Stimulated activated CD8-positive, alpha-beta memory T cell treated with anti-CD3 and anti-CD28 coated beads, Interleukin-2, amount 100 ng/mL, for 1 hour (primary cell): ENCODE measurements at places on chromosomes 1 and 21.

- DNase-seq = no peak
Observed at GRCh38 chr1:165259236-165259635, 97.3 kb downstream of the LMX1A start.

- DNase-seq = no peak
Observed at GRCh38 chr1:41560496-41560895, 76.0 kb upstream of the EDN2 start.

DNA sequence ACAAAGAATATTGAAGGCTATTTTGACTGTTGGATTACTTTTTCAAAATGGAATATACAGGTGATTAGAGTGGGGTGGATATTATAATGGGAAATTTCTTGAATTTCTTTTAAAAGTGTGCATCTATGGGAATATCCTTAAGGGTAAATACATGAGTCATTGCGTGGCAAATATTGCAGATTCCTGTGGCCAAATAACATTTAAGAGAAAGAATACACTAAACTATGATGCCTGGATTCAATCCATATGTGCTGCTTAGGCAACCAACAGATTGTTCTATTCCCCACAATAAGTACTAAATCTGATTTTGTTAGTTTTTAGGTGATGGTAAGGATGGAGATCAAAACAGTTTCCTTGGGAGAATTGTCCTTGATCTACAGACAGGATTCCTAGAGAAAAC lies 119.5 kb downstream of the HMCN1 start:
- DNase-seq = no peak

GRCh38 chr1:119220991-119221390 lies 80.5 kb upstream of the WARS2 start:
- no peak for DNase-seq

DNA sequence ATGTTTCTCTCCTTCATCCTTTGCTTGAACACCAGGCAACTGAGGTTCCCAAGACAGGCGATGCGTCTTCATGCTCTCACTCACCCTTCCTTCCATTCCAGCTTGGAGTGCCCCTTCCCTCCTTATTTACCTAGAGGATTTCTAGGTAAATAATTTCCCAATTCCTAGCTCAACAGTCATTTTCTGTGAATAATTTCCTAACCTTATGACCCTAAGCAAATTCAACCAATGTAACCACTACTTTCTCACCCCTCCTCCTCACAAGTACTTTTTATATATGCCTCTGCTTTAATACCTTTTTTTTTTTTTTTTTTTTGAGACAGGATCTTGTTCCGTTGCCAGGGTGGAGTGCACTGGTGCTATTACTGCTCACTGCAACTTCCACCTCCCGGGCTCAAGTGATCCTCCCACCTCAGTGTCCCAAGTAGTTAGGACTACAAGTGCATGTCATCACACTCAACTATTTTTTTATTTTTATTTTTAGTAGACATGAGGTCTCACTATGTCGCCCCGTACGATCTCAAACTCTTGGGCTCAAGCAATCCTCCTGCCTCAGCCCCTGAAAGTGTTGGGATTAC lies 86.7 kb downstream of the USP24 start:
- DNase-seq = no peak

DNA sequence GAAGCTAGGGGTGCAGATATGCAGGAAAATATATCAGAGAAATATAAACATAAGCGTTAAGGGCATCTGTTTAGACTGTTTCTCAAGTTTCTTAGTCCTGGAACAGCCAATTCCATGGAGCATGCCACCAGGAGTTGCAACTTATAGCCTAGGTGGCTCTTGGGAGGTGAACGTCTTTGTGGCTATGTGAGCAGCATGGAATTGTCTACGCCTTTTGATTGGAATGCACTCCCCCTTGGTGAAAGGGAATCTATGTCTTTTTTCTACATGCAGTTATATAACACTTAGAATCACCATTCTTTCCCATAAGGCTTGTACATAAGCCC lies 12.4 kb downstream of the RCSD1 start:
- DNase-seq = no peak

DNA sequence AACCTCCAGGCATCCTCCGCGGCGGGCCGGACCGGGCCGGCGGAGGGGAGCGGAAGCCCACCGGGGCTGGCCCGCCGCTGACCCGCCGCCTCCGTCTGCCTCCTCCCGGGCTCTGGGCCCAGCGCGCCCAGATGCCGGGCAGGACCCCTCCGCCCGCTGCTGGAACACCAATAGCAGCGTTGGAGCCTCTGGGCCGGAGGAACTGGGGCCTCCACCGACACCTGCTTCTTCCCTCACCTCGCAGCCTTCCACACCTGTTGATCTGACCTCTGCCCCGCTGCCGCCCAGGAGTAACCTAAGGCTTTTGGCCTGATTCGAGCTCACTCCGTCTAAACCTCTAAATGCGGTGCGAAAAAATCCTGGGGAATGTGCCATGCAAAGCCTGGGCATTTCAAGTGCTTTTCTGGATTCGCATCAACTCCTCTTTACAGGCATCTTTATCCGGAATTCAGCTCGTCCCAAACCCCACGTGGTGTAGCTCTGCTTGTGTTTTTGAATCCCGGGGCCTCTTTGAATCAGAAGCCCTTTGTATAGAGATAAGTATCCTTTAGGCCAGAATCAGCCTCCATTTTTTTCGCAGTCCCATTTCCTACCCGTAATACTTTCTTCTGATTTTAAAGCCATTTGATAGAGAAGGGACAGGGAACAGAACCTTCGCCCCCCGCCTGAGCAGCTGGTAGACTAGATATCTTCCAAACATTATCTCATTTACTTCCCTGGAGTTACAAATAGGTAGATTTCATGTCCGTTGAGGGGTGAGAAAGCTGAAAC lies 680 bp upstream of the CNN3 start:
- DNase-seq = no peak

DNA sequence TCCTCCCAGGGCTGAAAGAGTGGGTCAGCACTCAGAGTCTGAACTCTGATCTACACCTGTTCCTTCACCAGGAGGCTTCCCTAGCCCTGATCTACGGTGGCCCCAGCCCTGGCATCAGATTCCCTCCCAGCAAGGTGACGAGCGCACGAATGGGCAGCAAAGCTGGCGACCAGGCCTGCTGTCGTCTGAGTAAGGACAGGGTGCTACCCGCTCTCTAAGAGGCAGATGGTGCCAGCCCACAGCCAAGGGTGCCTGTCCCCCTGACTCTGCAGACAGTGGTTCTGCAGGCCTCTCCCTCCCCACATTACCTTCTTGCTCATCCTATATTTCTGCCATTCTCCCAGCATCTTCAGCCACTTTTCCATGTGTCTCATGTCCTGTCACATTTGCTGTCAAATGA lies 10.3 kb upstream of the SMYD3 start:
- no peak for DNase-seq
